ENCODE measurements at places on chromosomes 7 and 10. TPM values are rescaled to one million over a fixed set of nuclear protein-coding genes. Genes with fewer than 3 reads are reported as not detected.

DNA sequence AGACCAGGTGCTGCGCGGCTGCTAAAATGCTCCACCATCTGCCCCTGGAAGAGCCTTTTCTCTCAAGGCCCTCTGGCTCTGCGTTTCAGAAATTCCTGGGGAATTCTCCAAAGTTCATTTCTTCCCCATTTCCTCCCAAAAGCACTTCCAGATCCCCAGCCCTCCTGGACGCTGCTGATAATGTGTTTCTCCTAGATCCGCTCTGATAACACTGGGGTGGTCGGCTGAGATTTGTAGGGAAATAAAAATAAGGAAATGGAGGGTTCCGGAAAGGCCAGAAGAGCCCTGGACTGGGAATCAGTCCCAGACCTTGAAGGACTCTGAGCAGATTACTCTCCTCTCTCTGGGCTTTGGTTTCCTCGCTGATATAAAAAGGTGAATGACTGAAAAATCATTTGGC is 28.1 kb downstream of the COL13A1 start:
- DNase-seq: peak; percentile 51

DNA sequence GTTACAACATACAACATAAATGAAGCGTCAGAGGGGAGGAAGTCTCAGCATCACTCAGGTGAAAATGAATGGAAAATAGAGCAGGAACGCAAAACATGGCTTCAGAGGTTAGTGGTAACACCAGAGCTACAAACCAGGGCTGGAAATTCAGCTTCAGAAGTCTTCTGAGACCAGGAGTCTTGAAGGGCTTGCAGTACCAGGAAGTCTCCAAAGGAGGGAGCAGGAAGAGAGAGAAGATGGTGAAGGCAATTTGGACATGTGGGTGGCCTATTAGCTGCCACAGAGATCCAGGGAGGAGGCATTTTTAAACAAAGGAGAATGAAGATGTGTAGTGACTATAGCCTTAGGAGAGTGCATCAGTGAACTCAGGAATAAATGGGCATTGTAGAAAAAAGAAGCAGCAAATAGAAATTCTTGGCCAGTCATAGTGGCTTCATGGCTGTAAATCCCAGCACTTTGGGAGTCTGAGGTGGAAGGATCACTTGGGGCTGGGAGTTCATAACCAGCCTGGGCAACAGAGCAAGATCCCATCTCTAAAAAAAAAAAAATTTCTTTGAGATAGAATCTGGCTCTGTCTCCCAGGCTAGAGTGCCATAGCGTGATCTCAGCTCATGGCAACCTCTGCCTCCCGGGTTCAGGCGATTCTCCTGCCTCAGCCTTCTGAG is 9.3 kb upstream of the TET1 start:
- peak; percentile 58 for DNase-seq

GRCh38 chr7:156895024-156895780 is 2.2 kb upstream of the LMBR1 start:
- no peak for DNase-seq

The ADARB2 gene
- 54.9 TPM for total RNA-seq
